ENCODE measurements at places on chromosomes 12 and 14.

DNA sequence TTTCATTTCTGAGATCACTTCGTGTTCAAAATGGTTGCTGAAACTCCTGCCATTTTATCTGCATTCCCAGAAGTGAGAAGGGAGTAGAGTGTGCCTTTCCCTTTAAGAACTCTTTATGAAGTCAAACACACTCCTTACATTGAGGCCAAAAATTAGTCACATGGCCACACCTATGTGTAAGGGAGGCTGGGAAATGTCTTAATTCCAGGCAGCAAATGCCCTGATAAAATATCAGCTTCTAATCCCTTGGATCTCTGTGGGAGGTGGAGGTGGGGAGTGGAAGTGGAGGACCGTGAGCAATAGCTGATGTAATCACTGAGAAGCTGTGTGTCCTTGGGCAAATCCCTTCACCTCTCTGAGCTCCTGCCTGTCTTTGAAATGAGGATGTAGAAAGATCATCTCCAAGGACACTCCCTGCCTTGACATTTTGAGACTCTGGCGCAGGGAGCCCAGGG, 22.7 kb upstream of the ANKRD9 start:
- DNase-seq: no peak

DNA sequence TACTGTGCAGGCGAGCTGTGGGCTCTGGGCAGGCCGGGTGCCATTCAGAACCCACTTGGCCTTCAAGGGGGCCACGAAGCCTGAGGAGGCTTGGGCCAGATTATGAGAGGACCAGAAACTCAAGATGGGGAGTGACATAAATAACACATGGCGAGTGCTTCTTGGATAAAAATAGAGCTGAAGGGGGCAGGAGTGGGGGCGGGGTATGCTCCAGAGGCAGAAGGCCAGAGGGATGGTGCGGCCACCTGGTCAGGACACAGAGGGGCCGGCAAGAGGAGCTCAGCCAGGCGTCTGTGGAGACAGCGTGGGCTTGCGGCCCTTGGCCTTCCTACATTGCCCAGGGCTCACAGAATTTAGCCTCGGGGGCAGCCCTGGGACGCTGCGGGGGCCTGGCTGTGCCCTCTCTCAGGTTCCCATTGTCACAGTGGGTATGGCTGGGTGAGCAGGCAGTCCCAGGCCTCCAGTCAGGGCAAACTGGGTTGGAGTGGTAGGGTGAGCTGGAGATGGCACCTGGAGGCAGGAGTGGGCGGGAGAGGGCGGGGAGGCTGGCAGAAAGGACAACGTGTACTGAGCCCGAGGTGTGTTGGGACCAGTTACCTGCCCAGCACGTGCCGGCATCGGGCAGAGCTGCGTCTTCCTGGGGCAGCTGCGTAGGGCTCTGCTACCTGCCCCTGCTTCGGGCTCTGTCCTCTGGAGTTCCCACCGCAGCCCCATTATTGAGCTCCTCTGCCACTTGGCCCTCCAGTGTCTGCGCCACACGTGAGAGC, 7.4 kb upstream of the SLC25A29 start:
- no peak for DNase-seq

GRCh38 chr12:100656856-100657255, 83.4 kb downstream of the GAS2L3 start:
- no peak for DNase-seq

DNA sequence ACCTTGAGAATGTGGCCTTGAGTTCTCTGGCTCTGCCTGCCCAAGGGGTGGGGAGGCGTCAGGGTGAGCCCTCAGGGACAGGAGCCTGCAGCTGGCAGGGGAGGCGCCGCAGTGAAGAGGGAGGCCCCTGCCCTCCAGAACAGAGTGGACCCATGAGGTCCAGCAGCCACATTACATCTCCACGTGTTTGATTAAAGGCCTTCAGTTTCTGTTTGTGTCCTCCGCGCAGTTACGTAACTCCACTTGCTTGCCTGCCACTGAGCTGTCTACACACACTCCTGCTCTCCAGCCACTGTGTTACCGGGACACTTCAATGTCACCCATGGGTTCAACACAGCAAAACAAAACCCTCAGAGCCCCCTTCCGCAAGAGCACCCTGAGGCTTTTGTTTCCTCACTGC, 70.4 kb downstream of the CHGA start:
- DNase-seq: no peak

GRCh38 chr12:98037401-98038140, 477.8 kb upstream of the TMPO start:
- no peak for DNase-seq

DNA sequence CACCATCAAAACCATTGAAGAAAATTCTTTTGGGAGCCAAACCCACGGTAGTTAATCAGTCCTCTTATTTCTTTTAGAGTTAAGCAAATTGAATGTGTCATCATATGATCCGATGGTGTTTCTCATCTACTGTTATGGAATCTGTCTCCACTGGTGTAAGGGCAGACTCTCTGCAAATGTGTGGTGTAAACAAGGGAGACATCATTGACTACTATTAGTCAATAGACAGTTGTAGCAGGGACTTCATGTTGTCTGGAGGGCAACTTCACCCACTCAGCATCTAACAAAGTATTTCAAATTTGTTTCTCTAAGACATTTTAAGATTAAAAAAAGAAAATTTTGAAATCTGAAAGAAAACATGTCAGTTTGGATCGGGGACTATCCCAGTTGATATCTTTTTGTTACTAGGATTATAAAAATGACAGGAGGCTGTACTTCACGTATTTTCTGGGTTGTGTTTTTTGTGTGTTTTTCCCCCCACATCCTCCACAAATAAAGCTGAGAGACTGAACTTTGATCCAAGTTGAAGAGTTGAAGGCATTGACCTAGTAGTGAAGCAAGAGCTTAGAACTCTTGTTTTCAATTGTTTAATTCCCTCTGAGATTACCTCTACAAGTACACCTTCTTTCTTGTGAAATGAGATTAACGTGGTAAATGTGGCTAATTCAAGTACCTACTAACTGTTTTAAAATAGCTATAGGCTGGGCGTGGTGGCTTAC, 4.0 kb downstream of the GOLGA5 start:
- DNase-seq: no peak

DNA sequence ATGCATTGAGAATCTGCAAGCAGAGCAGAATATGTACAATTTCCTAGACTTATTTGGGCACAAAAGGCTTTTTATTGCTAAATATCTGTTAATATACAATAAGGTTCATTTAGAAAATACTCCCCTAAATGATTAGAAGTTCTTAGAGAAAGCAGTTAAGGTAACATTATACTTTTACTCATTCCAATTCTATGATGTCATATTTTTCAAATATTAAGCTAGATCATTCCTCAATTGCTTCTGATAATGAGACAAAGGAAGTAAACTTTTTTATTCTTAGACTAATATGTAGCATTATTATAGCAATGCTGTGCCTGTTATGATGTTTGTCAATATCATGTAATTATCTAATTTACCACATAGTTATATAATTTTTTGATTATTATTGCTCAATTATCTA, 447.0 kb downstream of the SLC16A7 start:
- DNase-seq: no peak

- no peak for DNase-seq
Measured at GRCh38 chr14:35320472-35320871, 28.3 kb downstream of the PSMA6 start.

GRCh38 chr12:95105540-95105939, 32.1 kb upstream of the NR2C1 start:
- no peak for DNase-seq

DNA sequence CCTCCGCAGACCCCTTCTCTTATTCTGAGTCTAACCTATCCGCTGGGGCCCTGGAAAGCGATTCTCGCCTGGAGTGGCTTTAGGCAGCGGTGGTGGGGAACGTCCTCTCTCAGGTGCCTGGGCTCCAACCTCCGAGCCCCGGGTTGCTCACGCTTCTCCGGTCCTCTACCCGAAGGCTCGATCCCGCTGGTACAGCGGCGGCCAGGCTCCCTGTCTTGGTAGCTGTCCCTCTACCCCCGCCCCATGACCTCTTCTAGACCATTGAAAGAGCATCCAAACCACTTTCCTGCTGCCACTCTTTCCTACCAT, 505 bp upstream of the HEBP1 start:
- no peak for DNase-seq

DNA sequence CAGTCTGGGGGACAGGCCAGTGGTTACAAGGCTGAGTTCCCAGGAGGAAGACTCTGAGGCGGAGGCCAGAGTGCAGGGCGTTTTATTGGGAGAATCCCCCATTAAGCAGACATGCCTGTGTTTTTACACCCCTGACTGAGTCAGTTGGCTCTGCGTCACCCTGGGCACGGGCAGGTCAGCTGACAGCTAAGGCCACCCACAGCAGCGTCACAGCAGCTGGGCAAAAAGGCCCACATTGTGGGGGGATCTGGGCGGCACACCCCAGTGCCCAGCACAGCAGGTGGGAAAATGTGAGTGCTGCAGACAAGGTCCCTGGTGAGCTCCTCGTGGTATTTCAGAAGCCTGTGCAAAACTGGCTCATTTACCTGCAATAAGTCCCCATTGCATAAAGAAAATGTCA, 184.7 kb downstream of the AACS start:
- DNase-seq: peak; percentile 80

DNA sequence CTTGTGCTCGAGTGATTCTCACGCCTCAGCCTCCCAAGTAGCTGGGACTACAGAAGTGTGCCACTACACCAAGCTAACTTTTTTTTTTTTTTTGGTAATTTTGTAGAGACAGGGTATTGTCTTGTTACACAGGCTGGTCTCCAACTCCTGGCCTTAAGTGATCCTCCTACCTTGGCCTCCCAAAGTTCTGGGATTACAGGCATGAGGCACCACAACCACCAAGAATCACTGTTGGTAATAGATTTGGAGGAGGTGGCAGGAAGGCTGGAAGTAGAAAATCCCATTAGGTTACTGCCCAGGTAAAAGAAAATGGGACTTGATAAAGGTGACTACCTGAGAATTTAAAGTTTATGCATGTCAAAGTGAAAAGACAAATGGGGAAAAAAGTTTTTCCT, 1.4 kb upstream of the CDCA4 start:
- no peak for DNase-seq

DNA sequence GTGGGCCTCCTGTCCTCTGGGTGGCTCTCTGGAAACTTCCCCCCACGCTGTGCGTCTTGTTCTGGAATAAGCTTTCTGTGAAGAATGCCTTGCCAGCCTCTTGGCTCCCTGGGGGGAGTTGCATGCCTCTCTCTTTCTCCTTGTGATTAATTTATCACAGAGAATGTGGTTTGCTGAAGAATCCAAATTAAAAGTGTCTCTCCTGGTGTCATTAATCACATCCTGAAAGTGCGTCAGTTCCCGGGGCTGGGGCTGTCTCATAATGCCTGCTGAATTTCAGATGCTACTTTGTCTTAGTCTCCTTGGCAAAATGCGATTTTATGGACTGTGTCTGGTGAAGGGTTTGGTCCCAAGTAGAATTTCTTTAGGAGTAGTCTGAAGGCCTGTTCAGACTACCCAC, 787.7 kb upstream of the TMEM132C start:
- DNase-seq: no peak

GRCh38 chr12:29152223-29152868, 3.3 kb downstream of the FAR2 start:
- no peak for DNase-seq

DNA sequence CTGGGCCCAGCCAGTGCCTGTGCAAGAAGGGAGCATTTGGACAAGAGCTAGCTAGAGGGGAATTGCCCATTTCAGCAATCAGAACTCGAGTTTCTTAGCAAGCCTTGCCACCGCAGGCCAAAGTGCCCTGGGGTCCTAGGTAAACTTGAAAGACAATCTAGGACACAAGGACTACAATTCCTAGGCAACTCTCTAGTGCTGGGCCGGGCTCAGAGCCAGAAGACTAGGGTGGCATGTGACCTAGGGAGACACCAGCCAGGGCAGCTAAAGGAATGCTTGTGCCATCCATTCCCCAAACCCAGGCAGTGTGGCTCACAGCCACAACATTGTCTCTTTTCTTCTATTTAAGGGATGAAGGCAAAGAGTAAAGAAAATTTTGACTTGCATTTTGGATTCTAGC, 205.0 kb downstream of the BMP4 start:
- no peak for DNase-seq

DNA sequence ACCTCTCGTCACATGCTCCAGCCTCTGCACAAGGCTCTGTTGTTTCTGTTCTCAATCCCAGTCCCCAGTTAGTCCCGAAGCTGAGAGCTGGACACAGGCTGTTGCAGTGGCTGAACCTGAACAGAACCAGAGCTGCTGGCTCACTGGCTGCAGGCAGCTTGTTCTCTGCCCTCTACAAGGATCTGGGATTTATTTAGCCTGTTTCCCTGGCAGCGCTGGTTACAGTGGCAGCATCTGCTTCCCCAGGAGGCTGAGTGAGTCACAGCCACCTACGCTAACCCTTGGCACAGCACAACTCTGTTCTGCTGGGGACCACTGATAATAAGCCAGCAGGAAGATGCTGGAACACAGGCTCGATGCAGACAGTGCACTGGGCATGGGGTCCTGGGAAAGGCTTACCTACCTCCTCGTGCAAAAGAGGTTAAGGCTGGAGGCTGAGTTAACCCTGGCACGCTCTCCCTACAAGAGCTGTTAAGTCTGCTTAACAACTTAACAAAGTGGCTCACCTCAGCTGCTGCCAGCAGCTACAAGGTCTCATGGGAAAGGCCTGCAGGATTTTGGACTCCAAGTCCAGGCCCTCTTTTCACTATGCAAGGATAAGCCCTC, 299.6 kb downstream of the PCNX1 start:
- no peak for DNase-seq

DNA sequence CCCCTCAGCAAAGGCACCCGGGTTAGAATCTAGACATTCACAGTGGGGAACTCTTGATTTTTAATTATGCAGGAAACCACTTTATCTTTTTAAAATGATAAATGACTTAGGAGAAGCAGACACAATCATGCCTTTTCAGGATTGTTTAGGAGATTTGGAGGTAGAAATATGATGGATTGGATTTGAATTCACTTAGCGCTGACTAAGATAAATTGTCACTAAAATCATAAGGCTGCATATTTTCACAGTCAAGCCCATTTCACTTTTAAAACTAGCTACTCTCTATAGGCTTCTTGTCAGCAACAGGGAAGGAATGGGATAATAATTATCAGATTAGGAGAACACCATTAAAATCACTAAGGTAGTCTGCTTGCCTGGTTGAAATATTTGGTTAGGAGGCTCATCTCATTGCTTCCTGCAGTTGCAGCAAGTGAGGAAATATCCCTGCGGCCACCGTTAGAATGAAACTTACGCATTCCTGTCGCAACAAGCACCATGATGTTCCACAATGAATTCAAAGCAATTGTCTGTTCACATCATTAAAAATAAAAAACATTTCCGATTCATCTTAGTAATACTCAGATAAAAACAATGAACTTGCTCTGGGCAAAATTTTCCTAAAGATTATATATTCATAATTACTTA, 31.9 kb downstream of the DACT1 start:
- no peak for DNase-seq

- no peak for DNase-seq
Measured at GRCh38 chr12:119479121-119479561, 114.4 kb upstream of the TMEM233 start.

GRCh38 chr14:61539631-61540030, 155.7 kb upstream of the HIF1A start:
- DNase-seq: no peak

Data from Karpas-422 (cell line).